ENCODE measurements at places on chromosomes 5 and 9.

GRCh38 chr5:56910210-56910965 is 992 bp downstream of the SETD9 start:
- DNase-seq: no peak

GRCh38 chr5:24720743-24721142 is 76.0 kb upstream of the CDH10 start:
- DNase-seq: no peak

GRCh38 chr9:98007251-98007928 is 24.2 kb downstream of the ANP32B start:
- DNase-seq: no peak

DNA sequence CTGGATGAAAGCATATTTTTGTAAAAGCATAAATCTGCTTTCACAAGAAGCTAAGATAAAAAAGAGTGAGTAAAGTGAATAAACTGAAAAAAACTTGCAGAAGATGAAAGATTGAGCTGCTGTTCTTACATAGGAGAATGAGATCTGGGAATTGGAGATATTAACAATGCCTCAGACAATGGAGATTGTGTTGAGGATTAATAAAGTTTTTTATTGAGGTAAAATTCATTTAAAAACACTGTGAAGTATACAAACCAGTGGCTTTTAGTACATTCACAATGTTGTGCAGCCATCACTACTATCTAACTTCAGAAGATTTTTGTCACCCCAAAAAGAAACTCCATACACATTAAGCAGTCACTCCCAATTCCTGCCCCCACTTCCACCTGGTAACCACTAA is 19.7 kb upstream of the UBLCP1 start:
- no peak for DNase-seq

- no peak for DNase-seq
Measured at GRCh38 chr9:132250324-132251262, 88.7 kb downstream of the NTNG2 start.

GRCh38 chr5:89983216-89983615 is 426.3 kb downstream of the CETN3 start:
- DNase-seq: no peak

All from retinal pigment epithelial cell (primary cell).